Left renal cortex interstitium (tissue), 4 donors: ENCODE measurements at places on chromosomes 16 and 17. TPM values are rescaled to one million over a fixed set of nuclear protein-coding genes. Genes with fewer than 3 reads are reported as not detected.

The CCT6B gene
- 4.3 TPM for polyA plus RNA-seq

The DNAAF8 gene
- polyA plus RNA-seq = 2.1 TPM

The ABCA6 gene
- 3.5 TPM for polyA plus RNA-seq

The KLHL10 gene
- polyA plus RNA-seq = 0.16 TPM

The CTRL gene
- polyA plus RNA-seq = 4.5 TPM

The PTGES3L gene
- 2.1 TPM for polyA plus RNA-seq

The SPATA33 gene
- 16.6 TPM for polyA plus RNA-seq

The TEKT1 gene
- polyA plus RNA-seq = 0.68 TPM

The EME1 gene
- 10.6 TPM for polyA plus RNA-seq

The SOX8 gene
- polyA plus RNA-seq = 2.7 TPM

The KRTAP3-2 gene
- not detected for polyA plus RNA-seq

The SLC16A11 gene
- 0.62 TPM for polyA plus RNA-seq

The KRT25 gene
- not detected for polyA plus RNA-seq

The TNFSF13 gene
- 13.6 TPM for polyA plus RNA-seq

The KRTAP2-2 gene
- not detected for polyA plus RNA-seq

The SPATA22 gene
- polyA plus RNA-seq = not detected

The CBX1 gene
- polyA plus RNA-seq = 158 TPM

The CCDC92B gene
- 0.11 TPM for polyA plus RNA-seq

The SRCAP gene
- 62.5 TPM for polyA plus RNA-seq

The HS3ST6 gene
- 0.21 TPM for polyA plus RNA-seq

The CPNE7 gene
- polyA plus RNA-seq = 3.8 TPM

The KRTAP3-1 gene
- polyA plus RNA-seq = not detected

The TEX19 gene
- not detected for polyA plus RNA-seq

The RHBDL1 gene
- 3.4 TPM for polyA plus RNA-seq

The SKAP1 gene
- 12.7 TPM for polyA plus RNA-seq

The LRRC46 gene
- polyA plus RNA-seq = 3.1 TPM

The MYH2 gene
- polyA plus RNA-seq = not detected

The RNF43 gene
- 16.8 TPM for polyA plus RNA-seq

The MAP2K4 gene
- 43.8 TPM for polyA plus RNA-seq

The FOXN1 gene
- 0.60 TPM for polyA plus RNA-seq

The ITGAD gene
- polyA plus RNA-seq = 0.43 TPM

The ANKS4B gene
- 5.3 TPM for polyA plus RNA-seq

The CTRB2 gene
- polyA plus RNA-seq = not detected

The SLC5A2 gene
- polyA plus RNA-seq = 37.3 TPM

The ITGAL gene
- 1.0 TPM for polyA plus RNA-seq

The NPW gene
- 4.9 TPM for polyA plus RNA-seq

The CDH11 gene
- 204 TPM for polyA plus RNA-seq

The CORO1A gene
- polyA plus RNA-seq = 7.6 TPM

The KRTAP2-1 gene
- not detected for polyA plus RNA-seq
